ENCODE measurements at places on chromosomes 16 and 17.
A peak's percentile ranks its signal among the peaks of the same experiment; 100 is the strongest.

DNA sequence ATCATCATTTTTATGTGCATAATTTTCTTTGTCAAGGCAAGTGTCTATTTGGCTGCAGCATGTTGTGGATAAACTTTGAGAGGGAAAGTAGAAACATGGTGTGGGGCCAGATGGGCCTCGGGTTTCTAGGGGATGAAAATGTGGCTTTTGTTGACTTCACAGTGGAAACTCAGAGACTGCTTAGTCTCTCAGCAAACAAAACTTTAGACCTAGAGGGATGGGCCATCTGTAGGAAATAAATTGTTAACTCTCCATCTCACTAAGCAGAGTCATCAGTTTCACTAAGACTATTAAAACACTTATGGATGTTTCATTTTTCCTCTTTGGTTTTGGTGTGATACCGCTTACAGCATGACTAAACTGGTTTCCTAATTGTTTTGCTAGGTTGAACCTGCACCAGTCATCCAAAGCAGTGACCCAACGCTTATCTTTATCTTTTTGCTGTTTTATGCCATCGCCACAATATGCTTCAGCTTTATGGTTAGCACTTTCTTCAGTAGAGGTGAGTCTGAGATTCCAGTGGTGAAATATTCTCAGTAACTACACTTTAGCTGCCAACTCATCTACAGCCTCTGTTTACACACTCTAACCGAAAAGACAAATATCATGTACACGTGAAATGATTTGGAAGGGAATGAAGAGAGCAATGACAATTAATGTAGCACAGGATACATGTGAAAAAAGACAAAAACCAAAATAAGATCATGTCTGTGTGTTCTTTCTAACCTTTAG is 60.6 kb upstream of the CRYM start:
- no peaks in the 10 kb centered on the region for H3K36me3 ChIP-seq
- DNase-seq: no peak
- no peak overlapping the region for H3K27ac ChIP-seq
- no peaks in the 10 kb centered on the region for H3K27me3 ChIP-seq
- no peaks in the 10 kb centered on the region for H3K4me1 ChIP-seq

DNA sequence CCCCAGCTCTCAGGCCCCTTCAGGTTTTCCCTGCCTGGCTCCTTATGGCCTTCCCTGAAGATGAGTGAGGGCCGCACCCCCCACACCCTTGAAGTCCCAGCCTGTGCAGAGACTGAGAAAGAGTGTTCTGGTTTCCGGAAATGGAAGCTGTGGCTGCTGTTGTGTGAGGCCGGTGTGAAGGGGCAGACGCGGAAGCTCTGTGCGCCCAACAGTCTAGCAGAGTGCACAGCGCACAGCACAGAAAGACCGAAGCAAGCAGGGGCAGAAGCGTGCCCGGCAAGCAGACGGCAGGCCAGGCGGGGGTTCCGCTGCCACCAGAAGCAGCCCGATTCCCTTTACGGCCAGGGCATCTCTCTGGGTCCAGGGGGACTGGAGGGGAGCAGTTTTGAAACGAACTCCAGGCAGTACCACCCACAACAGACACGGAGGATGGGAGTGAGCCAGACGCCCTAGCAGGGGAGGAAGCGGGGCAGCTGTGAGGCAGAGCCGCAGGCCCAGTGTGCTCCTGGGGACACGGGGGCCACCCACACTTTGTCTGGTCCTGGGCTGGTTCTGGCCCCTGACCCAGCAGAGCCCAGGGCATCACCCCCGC is 16.7 kb downstream of the TPSG1 start:
- H3K36me3 ChIP-seq: peaks cover 94% of the 10 kb centered on the region
- H3K4me3 ChIP-seq: no peak overlapping the region
- H3K4me1 ChIP-seq: no peaks in the 10 kb centered on the region

DNA sequence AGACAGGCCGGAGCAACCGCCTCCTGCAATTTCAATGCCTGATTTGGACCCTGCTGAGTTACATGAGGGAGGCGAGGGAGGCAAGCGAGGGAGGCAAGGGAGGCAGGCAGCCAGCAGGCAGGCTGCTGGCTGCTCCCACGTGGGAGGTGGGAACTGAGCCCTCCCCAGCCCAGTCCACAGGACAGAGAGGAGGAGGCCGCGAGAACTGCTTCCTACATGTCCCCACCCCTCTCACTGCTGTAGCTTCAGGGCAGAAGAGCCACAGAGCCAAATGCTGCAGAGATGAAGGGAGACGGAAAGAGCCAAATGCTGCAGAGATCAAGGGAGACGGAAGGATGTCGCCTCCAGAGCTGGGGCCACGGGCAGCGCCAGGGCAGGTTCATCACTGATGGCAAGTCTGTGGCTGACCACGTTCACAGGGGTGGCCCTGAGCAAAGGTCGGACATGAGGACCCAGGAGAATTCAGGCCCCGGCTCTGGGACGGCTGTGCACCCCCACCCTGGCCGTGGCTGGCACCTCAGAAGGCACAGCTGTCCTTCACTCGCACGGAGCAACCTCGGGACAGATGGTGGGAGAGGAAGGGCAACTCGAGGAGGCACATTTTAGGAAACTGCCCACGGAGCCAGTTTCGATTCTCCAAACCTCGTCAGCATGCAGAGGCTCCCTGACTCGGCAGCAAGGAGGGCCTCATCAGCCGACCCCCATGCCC is 21.5 kb downstream of the RPH3AL start:
- peaks cover 52% of the 10 kb centered on the region for H3K4me1 ChIP-seq
- no peak overlapping the region for H3K4me3 ChIP-seq
- H3K27me3 ChIP-seq: no peaks in the 10 kb centered on the region
- H3K36me3 ChIP-seq: no peaks in the 10 kb centered on the region

DNA sequence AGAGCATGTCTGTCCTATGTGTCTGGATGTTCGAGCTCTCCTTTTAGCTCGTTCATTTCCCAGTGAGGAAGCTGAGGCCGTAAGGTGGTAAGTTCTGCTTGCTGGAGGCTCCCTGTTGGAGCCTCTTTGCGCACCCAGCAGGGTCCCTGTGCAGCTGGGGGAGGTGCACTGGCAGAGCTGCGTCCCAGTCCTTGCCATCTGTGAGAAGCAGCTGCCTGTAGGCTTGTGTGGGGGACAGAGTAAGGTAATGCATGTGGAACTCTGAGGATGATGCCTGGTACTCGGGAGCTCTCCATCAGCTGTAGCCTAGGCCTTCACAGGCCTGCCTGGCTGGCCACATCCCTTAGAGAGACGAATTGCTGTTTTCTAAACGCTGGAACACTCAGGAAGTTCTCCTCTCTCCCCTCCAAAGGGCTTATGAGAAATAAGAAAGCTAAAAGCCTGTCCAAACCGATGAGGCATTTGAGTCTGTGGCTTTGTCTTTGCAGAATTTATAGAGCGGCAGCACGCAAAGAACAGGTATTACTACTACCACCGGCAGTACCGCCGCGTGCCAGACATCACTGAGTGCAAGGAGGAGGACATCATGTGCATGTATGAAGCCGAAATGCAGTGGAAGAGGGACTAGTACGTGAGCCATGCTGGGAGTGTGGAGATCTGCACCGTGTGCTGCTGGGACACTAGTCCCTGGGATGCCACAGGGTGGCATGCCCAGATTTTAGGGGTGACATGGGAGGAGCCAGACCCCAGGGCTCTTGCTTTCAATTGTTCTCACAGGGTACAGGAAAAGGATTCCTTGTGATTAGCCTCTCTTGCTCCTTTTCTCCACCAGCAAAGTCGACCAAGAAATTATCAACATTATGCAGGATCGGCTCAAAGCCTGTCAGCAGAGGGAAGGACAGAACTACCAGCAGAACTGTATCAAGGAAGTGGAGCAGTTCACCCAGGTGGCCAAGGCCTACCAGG is 1.6 kb downstream of the NDUFB10 start:
- DNase-seq: no peak
- H3K36me3 ChIP-seq: peaks cover 28% of the 10 kb centered on the region
- no peaks in the 10 kb centered on the region for H3K27me3 ChIP-seq
- peak overlapping the region; percentile 85 for H3K4me3 ChIP-seq

- no peak overlapping the region for H3K27ac ChIP-seq
- H3K4me3 ChIP-seq: peak overlapping the region; percentile 43
- peak; percentile 71 for DNase-seq
Measured at GRCh38 chr17:28227316-28228108, 91.5 kb upstream of the TMEM97 start.

DNA sequence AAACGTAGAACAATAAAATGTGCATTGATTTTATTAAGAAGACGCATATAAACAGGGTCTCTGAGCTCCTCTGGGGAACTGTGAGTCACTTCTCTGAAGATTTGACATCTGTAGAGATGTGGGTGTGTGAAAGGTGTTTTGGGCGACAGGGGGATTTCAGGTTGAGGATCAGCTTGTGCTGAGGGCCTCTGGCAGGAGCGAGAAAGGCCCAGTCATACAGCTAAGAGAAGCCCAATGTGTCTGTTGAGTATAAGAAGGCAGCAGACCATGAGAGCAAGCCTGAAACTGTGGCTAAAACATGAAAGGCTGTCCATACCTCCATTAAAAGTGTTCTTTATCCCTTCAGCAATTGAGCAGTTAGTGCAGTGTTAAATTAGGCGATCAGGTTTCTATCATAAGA is 406.5 kb upstream of the MON1B start:
- H3K4me1 ChIP-seq: no peaks in the 10 kb centered on the region
- no peaks in the 10 kb centered on the region for H3K36me3 ChIP-seq
- no peaks in the 10 kb centered on the region for H3K27me3 ChIP-seq
- no peak for DNase-seq
- no peak overlapping the region for H3K27ac ChIP-seq

DNA sequence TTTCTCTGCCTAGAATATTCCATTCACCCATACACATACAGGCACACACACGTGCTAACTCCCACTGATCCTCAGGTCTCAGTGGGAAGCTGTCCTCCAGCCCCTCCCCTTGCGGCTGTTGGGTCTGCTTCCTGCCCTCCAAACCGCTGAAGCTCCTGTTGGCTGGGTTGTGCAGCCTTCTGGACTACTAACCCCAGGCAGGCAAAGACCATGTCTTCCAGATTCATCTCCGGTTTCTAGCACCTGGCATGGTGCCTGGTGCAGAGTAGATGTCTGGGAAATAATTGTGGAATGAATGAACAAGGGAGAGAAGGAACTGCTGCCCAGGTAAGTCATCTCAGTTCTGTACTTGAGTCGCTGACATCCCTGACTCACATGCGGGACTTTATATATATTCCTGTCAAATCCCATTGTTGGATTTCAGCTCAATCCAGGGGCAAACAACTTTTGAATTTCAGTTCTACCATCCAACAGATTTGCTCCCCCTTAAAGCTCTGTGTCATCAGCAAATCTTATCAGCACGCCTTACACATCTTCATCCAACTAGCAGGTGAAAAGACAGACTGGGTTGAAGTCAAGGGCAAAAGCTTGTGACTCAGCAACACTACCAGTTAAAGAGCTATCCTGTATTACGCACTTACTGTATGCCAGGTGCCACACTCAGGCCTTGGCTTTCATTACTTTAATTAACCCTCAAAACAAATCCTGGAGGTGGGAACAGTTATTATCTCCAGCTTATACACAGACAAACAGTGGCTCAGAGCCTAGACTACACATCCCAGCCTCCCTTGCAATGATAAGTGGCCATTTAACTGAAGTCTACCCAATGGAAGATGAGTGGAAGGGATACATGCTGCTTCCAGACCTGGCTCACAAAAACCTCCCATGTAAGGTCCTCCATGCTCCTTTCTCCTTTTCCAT is 51.1 kb downstream of the SRCIN1 start:
- DNase-seq: no peak
- no peak overlapping the region for H3K4me3 ChIP-seq
- H3K4me1 ChIP-seq: peaks cover 27% of the 10 kb centered on the region

DNA sequence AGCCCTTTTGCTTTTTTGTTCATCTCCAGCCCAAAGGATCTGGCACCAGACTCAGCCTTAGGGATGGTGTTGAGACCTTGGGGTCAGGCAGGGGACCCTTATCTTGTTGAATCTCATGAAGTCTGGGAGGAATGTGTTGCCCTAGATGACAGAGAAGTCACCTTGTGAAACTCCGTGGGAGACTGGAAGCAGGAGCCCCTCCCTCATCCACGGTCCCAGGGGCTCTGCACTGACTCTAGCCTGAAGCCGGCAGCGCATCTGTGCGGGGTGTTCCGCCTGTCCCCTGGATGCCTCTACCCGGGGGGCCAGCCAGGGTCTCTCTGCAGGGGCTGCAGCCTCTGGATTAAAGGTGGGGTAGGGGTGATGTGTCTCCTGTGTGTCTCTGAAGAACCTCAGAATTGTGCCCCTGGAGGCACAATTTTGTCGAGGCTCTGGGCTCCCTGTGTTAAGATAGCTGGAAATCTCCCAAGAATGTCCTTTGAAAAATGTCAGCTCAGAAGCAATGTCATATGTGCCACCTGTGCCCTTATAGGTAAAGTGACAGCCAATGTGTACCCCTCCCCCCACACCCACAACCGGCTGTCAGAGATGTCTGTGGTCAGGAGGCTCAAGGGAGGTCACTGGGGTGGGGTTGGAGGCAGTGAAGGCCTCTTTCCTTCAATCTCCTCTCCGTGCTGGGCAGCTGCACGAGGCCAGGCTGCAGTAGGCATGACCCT is 32.1 kb upstream of the CDC42EP4 start:
- peak overlapping the region; percentile 97 for H3K27ac ChIP-seq
- H3K4me1 ChIP-seq: peaks cover 80% of the 10 kb centered on the region
- H3K36me3 ChIP-seq: peaks cover 14% of the 10 kb centered on the region
- no peaks in the 10 kb centered on the region for H3K27me3 ChIP-seq

GRCh38 chr16:15832241-15832640 is 24.6 kb downstream of the MYH11 start:
- no peak overlapping the region for H3K27ac ChIP-seq
- H3K4me1 ChIP-seq: no peaks in the 10 kb centered on the region
- no peaks in the 10 kb centered on the region for H3K27me3 ChIP-seq

DNA sequence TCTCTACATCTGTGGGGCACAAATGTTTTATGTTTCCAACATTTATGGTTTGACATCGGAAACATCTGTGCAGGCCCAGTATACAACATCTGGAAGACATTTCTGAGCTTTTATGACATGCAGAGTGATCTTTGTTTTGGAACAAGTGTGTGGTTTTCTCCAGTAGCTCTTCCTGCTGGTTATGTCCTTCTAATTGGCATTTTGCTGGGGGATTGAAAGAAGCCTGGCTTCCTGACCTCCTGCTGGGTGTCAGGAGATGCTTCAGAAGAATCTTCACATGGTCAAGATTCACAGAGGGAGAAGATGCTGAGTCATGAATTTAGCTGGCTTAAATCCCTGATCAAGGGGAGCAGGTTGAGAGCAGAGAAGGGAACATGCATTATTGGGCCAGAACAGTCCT is 279.5 kb upstream of the MYOCD start:
- DNase-seq: peak; percentile 13
- no peak overlapping the region for H3K27ac ChIP-seq
- H3K4me3 ChIP-seq: no peak overlapping the region
- no peaks in the 10 kb centered on the region for H3K36me3 ChIP-seq
- H3K27me3 ChIP-seq: no peaks in the 10 kb centered on the region

DNA sequence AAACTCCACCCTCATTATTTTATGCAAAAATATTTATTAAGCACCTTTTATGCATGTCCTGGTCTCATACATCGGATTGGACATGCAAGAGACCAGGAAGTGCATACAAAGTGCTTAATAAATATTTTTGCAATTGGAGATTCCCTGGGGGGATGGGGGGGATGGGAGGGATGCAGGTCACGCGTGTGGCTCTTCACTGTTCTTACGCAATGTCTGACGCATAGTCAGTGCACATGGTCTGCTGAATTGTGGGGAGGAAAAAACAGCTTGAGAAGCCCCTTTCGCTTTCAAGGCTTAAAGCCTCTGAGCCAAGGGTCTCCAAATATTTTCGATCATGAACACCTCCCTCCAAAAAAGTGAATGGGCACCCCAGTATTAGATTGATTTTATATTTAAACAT is 96.7 kb upstream of the XYLT1 start:
- DNase-seq: no peak
- no peaks in the 10 kb centered on the region for H3K27me3 ChIP-seq
- H3K36me3 ChIP-seq: no peaks in the 10 kb centered on the region
- no peak overlapping the region for H3K27ac ChIP-seq
- no peaks in the 10 kb centered on the region for H3K4me1 ChIP-seq
- no peak overlapping the region for H3K4me3 ChIP-seq

Data from spinal cord (tissue), 10 donors.